ENCODE measurements at places on chromosomes 7 and 10. TPM values are rescaled to one million over a fixed set of nuclear protein-coding genes. Genes with fewer than 3 reads are reported as not detected.

GRCh38 chr7:24570983-24571382 lies 2.3 kb upstream of the PALS2 start:
- no peak for DNase-seq

Gene LEP
- total RNA-seq: not detected

DNA sequence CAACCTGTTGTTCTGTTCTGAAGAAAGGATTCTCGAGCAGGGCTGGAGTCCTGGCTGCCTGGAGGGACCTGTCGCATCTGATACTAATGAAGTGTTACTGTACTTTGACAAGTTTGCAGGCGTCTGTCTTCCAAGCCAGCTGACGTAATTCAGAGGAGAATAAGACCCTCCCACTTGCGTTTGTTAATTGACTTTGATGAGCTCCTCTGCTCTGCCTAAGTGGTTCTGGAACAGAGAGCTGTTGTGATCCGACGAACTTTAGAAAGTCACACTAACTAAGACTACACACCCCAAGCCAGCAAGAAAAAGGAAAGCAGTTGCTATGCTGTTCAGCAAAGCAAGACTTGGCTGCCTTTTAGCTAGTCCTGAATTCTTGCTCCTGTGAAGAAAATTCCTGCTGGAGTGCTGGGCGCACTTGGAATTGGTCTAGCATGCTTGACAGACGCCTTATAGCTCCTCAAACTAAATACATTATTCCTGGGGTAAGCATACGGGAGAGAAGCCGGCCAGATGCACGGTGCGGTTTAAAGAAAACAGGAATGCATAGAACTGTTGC lies 200.3 kb downstream of the CACNB2 start:
- DNase-seq: no peak

DNA sequence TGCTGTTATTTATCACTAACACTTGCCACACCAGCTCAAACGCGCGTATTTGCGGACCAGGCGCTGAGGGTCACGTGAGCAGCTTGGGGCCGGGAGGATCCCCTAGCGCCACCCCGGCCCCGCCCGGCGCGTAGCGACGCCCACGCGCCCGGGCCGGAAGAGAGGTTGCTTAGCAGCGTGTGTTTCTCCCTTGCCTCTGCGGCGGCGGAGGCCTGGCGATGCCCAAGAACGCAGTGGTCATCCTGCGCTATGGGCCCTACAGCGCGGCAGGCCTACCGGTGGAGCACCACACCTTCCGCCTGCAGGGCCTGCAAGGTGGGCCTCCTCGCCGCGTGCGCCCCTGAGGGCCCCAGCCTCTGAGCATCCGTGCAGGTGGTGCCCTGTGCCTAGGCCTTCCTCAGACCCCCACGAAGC lies at the start of gene C10orf53:
Gene C10orf53, plus strand, starts transcription at position 172 of the 414 bp plus-strand sequence. Its CDS starts 47 bp downstream, at position 219.
- peak; percentile 44 for DNase-seq

Gene GFRA1
- total RNA-seq: 12.0 TPM

- DNase-seq: no peak
These were observed 48.3 kb upstream of the PITRM1 start for GRCh38 chr10:3220853-3221252.

GRCh38 chr7:127478024-127478355 lies 85.5 kb upstream of the ZNF800 start:
- DNase-seq: no peak

DNA sequence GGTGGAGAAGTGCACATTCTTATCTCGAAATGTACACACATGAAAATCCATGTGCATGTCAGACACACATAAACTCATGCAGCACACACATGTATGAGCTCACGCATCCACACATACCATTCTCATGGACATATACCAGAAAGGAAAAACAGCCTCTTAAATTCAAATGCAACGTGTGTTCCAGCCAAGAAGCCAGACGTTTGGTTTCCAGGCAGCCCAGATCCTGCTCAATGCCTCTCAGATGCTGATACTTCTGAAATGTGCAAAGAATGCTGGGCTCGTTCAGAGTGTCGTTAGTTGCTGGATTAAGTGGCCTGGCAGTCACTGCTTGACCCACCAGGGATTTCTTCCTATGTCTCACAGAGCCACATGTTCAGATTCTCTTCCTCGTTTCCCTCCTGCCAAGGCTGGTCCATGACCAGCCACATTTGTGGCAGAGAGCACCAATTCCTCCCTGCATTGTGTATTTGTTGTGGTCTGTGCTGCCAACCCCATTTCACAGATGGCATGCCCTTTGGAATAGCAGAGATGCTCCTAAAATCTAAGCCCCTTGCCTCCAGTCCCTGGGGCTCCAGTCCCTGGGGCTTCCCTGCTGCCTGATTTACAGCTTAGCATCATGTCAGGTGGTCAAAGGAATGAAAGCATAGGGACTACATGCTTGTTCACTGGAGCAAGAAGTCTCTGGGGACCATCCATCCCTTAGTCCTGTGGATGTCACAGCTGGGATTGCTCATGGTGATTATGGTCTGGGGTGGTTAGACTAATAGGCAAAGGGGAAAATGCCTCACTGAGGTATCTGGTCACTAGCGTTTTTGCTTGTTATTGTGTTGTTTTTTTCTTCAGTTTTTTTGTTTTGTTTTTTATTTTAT lies 426.6 kb downstream of the PLXNA4 start:
- DNase-seq: no peak

Gene CPN1
- not detected for total RNA-seq

- DNase-seq: no peak
These were observed 193.4 kb upstream of the VWC2 start for GRCh38 chr7:49580000-49580399.

Gene PRPS1L1
- total RNA-seq: not detected

- DNase-seq: peak; percentile 59
These were observed 9.7 kb downstream of the GBX1 start for GRCh38 chr7:151157645-151158329.

GRCh38 chr7:121431389-121431995 lies 35.4 kb upstream of the FAM3C start:
- no peak for DNase-seq

DNA sequence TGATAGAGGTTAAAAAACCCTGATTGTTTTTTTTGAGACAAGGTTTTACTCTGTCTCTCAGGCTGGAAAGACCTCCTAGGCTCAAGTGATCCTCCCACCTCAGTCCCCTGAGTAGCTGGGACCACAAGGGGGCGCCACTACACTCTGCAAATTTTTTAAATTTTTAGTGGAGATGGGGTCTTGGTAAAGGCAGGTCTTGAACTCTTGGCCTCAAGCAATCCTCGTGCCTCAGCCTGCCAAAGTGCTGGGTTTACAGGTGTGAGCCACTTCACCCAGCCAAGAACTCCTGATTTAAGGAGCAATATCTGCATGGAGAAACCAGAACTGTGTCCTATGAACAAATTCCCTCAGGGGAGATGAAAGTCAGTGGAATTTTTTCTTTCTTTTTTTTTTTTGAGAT lies 7.3 kb upstream of the KLHDC10 start:
- DNase-seq: peak; percentile 45

Gene CNTNAP2
- 0.25 TPM for total RNA-seq

- no peak for DNase-seq
These were observed 137.2 kb downstream of the ARHGAP22 start for GRCh38 chr10:48467669-48468068.

DNA sequence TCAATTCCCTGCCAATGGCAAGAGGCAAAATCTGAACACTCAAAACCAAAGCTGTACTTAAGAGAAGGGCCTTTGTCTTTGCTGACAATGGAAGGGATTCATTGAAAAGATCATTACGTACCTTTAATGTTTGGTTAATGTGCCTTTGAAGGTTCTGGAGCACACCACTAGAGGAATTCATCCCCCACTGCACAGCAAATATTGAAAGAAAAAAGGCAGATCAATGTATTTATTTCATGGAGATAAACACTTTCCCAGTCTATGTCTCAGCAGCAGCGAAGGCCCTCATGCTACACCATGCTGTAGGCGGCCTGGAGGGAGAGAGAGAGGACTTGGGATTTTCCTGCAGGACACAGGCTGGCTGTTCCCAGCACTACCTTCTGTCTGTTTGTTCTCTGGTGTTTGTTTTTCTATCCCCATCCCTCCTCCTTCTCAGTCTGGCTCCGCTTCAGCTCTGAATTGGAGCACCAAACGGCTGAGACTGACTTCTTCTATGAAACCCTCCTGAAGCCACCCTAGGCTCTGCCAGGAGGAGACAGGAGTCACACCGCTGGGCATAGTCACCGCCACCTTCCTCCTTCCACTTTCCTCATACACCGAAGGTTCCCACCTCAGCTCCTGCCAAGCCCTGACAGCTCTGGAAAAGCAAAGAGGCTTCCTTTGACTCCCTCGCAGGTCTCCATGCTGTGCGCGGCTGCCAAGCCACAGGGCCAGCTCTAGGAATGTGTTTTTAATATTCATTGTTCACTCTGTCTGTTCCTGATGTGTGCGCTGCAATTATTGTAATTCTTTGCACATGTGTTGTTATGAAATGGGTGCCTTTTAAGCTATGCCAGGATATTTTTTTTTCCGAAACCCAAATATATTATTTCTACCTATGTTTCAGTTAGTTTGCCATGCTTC lies 301.5 kb downstream of the FZD1 start:
- DNase-seq: peak; percentile 11

Gene BTBD16
- not detected for total RNA-seq

- DNase-seq: no peak
These were observed 67.9 kb upstream of the OGDHL start for GRCh38 chr10:49830016-49830415.

Gene HOXA3
- 3.0 TPM for total RNA-seq

DNA sequence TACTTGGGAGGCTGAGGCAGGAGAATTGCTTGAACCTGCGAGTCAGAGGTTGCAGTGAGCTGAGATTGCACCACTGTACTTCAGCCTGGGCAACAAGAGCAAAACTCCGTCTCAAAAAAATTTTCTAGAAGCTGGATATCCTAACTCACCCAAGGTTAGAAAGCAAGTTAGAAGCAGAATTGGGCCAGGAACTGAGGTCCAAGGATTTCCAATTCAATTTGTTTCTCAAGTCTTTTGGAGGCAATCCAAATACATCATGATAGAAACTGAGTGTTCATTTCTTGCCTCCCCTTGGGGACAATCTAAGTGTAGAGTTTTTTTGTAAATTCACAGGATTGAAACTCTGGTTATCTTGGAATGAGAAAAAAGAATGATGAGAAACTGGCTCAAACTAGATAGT lies 45.5 kb downstream of the LAMB1 start:
- DNase-seq: no peak

GRCh38 chr10:86365346-86366032 lies 1.1 kb downstream of the GRID1 start:
- DNase-seq: no peak

GRCh38 chr7:12929476-12930140 lies 242.2 kb downstream of the ARL4A start:
- DNase-seq: no peak

Gene ABCC2
- total RNA-seq: 0.51 TPM

DNA sequence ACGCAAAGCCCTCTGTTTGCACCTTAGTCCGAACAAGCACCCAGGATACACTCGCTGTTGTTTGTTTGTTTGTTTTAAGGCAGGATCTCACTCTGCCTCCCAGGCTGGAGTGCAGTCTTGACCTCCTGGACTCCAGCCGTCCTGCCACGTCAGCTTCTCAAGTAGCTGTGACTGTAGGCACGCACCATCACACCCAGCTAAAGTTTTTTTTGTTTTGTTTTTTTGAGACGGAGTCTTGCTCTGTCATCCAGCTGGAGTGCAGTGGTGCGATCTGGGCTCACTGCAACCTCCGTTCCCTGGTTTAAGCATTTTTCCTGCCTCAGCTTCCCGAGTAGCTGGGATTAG lies 76.8 kb downstream of the CTBP2 start:
- DNase-seq: peak; percentile 75

Gene PPP1R3C
- total RNA-seq: 0.13 TPM

Gene AGAP4
- 1.8 TPM for total RNA-seq

Gene FAM25A
- not detected for total RNA-seq

Gene SPDYE2B
- total RNA-seq: not detected

Gene MEIG1
- total RNA-seq: not detected

- DNase-seq: no peak
These were observed 81.3 kb downstream of the GPR26 start for GRCh38 chr10:123747426-123747825.

DNA sequence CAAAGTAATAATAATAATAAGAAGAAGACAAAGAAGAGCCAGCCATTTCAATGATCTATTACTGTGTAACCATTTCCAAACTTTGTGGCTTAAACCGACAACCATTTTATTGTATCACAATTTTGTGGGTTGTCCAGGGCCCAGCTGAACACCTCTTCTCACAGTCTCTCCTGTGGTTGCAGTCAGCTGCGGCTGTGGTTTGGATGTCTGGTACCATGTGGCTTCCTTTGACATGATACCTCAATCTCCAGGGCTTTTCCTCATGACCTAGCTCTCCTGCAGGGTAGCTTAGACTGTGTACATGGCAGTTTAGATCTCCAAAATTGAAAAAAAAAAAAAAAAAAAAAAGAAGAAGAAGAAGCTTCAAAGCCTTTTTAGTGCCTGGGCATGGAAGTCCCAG lies 72.6 kb upstream of the NFKB2 start:
- DNase-seq: no peak

DNA sequence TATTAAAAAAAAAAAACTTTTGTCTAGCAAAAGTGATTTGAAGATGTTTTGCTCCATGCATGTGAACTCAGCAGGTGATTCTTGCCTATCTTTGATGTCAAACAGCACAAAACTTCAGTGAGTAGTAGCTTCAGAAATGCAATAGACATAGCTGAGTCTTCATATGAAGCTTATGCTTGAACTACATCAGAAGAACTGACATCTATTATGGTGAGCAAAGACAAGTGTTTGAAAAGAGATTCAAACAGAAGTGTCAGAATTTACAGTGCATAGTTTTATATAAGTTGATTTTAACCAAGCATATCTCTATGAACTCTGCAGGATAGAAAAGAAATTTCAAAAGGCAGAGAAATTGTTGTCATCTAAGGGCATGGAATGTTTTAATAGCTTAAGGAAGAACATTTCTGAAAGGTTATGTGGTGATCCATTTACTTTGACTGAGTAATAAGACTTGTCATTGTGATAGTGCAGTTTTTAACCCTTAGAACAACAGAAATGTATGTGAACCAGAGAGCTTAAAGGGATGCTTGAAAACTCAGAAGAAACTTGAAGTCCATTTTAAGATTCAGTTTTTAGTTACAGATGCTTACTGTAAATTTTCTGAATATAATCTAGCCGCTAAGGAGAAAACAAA lies 351.4 kb downstream of the MDFIC start:
- no peak for DNase-seq

- DNase-seq: no peak
These were observed 80.0 kb upstream of the UNC5B start for GRCh38 chr10:71132321-71132810.

DNA sequence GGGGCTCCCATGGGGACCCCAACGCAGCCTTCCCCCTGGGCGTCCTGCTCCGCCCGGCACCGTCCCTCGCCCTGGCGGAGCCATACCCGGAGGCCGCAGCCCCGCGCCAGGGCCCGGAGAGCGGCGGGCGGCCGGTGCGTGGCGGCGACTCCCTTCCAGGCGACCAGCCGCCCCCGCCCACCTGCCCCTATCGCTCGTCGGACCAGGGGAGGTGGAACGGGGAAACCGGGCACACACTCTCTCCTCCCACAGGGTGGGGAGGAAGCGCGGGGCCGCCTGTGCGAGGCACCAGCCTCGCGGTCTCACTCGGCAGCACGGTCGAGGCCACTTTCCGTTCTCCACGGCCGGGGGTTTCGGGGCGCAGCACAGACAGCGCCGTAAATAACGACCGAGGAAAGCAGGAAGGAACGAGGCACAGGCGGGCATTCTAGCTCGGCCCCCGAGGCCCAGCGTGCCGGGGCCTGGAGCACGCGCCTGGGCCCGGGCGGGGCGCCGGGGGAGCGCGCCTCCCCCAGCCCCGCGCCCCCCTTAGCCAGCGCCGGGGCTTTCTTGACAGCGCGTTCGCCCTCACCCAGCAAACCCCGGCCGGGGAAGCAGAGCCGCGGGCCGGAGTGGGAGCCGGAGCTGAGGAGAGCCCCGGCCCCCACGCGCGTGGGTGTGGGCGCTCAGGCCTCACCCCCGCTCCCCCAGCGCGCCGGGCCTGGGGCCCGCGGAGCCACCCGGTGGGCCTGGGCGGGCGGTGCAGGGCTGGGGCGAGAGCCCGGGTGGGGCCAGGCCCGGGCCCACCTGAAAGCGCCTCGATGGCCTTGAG lies 936 bp downstream of the IGF2BP3 start:
- peak; percentile 58 for DNase-seq

Gene SLC13A1
- total RNA-seq: not detected

Data from dermis microvascular lymphatic vessel endothelial cell (primary cell).